ENCODE measurements at places on chromosomes 12 and 14.

DNA sequence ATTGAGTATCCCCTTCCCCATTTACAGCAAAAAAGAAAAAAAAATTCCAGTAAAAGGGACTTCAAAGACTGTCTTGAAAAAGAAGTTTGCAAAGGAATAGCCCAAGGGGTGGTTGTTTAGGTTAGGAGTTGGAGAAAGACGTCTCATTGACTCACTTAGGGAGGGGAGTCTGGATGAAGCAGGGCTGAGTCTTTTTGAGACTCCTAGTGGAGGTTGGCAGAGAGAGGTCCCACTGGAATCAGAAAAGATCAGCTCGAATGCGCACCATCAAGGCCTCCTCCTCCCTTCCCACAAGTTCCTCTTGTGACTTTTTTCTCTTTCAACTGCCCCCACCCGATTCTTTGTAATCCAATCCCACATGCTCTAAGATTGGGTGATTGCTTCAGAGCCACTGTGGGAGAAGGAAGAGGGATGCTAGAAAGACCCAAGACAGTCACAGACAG, 1.9 kb downstream of the ARHGEF40 start:
- no peak for DNase-seq

- no peak for DNase-seq
Observed at GRCh38 chr14:78143489-78144145, 26.6 kb upstream of the NRXN3 start.

DNA sequence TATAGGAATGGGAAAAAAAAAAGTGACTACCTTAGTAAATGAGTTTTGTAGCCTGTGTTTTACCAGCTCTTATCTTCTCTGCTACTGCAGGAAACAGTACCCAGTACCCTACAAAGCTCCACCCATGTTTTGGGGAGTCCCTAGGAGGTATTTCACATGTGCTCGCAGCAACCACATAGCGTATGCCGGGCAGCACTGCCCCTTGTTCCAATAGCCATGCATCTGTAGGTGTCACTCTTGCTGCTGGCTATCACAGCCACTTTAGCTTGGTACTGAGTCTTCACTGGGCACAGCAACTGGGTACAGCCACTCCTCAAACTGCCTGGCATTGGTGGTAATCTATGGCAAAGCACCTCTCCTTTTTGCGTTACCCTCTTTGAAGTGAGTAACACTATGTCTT, 2.0 kb upstream of the MDM1 start:
- peak; percentile 77 for DNase-seq

DNA sequence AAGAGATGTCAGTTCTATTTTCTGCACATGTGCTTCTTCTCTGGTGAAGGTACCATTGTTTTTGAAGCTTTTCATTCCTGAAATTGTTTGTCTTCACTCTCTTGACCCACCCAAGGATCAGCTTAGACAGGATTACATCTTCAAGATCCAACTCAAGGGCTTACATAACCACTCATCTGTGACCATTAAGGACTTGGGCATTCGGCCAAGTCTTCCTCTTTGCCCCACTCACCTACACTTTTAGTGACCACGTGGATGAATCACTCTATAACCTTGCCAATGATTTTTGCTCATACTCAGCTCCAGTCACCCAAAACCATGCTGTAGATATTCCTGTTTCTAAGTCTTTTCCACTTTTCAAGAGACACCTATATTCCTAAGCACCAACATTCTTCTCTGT, 36.5 kb upstream of the SSTR1 start:
- no peak for DNase-seq

DNA sequence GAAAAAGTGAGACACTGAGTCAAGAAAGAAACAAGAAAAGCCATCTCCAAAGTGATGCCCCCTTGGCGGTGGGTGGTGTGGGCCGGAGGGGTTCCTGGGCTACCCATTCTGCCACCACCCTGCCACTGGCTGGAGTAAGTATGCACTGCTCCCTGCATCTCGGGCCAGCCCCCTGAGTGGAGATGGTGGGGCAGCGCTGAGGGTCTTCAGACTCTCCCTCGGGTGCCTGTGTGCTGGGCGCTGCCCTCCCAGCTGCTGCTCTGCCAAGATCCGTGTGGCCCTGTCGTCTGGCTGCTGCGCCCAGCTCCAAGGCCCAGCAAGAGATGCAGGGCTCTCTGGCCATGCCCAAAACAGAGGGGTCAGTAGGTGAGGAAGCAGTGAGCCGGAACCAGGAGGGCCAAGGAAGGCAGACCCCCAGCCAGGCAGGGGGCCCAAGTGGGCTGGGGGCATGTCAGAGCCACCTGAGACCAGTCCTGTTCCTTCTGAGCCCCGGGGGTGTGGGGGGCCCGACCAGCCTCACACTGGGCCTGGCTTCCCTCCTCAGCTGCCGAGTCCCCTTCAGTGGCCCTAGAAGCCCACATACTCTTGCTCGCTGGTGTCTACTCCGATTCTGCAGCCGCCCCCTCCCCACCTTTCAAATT, 5.2 kb downstream of the GPR132 start:
- no peak for DNase-seq

- no peak for DNase-seq
Observed at GRCh38 chr14:54629183-54629582, 62.3 kb downstream of the SAMD4A start.

DNA sequence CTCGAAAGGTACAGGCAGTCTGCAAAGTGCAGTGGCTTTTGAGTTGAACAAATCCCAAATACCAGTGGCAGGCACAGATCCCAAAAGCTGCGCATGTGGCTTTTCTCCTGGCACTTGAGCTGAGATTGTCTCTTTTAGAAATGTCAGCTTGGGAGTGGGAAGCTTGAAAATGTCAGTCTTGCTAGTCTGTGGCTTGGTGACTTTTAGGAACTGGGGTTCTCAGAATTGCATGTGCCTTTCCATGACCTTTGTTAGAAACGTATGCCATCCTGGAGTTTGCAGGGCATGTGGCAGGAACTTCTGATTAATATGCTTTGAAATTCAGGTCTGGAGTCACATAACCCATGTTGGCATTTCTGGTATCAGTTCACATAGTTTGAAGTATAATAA, 182.1 kb downstream of the CHST11 start:
- no peak for DNase-seq

DNA sequence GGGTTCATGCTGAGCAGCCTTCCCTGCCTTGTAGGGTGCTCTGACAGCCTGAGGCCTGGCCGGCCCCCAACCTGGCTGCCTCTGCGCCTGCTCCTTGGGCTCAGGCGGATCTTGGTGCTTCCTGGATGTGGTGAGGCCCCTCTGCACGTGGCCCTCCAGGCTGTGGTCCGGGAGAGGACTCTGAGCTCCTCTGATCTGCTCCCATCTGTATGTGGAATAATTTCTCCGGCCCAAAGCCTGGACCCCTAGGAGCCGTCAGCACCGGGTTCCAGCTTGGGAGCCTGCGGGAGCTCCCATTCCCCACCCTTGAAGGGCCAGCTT, 21.3 kb upstream of the EIF2B2 start:
- no peak for DNase-seq

GRCh38 chr12:104969343-104969742, 11.3 kb upstream of the SLC41A2 start:
- no peak for DNase-seq

DNA sequence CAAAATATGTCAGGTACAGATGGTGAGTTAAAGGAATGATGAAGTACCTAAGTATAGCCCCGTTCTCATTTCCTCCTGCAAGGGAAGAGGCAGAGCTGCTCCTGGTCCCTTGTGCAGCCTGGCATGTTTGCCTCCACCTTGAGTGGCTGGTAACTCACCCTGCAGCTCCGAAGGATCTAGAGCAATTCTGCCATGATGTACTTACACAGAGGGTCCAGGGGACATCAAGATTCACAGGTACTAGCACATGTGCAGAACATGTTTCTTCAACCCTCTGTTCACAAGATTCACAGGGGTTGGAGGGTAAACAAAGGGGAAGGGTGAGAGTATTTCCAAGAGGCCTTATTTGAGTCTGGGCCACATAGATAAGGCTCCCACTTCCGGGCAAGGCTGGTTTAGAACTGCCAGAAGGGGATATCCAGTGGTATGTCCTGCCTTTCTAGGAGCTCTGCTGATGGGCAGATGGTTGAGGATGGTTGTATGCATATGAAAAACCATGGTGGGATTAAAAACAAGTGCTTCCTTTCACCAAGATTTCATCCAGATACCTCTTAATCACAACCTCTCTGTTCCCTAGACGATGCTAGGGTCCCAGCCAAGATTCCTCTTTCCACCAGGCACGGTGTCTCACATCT, 7.7 kb downstream of the DCTN2 start:
- DNase-seq = no peak

All from CD4-positive, CD25-positive, alpha-beta regulatory T cell (primary cell).